ENCODE measurements at places on chromosomes 4 and X.

DNA sequence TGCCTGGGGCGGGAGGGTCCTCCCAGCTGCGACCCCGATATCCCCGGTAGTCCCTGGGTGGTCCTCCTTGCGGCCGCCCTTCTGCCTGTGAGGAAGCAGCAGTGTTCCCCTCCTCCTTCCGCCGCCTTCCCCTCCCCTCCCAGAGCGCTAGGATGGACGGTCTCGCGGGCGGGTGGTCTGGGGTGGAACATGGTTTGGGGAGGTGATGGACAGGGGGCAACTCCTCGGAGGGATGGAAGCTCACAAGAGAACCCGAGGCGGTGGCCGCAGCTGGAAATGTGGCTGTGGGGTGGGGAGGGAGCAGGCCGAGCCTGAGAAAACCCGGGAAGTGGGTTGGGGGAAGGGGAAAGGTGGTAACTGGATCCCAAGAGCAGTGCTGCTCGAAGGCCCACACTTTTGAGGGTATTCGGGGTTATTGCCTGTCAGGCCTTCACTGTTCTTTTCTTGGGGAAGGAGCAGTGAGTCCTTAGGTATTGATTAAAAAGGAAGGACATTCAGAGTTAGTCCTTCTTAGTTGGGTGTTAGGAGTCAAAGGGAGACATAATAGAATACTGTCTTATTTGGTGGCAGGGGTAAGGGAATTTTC lies 581 bp downstream of the UBE2K start:
- DNase-seq = no peak

DNA sequence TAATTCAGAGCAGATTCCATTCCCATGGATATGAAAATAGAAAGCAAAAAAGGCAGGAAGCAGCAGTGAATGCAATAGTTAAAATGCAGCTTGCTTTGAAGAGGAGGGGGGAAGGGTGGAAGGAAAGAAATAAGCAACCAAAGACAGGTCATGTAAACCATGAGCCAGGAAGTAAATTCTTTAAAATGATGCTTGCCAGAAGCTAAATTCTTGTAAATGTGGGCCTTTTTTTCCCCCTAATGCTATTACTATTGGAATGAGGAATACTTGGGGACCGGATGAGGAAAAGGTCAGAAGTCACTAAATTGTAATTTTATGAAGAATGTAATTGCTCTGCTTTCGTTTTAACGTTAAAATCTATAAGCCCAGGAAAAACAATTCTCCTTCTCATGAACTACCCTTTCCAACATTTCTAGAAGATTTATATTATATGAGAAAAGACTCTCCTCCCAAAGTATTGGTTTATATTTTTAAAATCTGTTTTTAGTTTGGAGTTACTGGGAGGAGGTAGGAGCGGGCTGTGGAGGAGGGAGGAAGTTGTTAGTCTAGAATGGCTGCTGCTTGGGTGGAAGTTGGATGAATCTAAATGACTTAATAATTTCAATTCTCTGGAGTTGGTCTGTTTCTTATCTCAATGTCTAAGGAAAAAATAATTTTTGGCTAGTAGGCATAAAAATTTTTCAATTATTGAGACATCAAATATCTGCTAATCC lies 77.6 kb upstream of the PCDH18 start:
- DNase-seq = no peak

DNA sequence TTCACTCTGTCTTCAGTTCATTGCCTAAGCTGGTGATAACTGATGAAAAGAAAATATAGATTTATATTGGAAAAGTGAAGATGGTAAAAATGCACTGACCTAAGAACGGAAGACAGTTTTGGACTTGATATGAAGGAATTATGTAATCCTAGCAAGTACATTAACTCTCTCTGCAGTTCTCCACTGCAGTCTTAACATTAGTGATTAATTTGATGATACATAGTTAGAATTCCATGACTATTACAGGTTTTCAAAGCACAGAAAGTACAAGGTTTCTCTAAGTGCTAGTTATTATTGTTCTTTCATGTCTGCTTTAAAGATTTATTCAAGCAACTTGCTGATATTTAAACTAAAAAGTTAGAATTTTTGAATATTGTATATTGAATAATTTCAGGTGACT lies 1591.7 kb upstream of the ADGRL3 start:
- DNase-seq = no peak

GRCh38 chrX:68761086-68761485 lies 67.7 kb upstream of the EFNB1 start:
- no peak for DNase-seq

GRCh38 chr4:117134386-117134785 lies 49.0 kb upstream of the TRAM1L1 start:
- DNase-seq = no peak

GRCh38 chrX:96989830-96990571 lies 106.3 kb downstream of the RPA4 start:
- no peak for DNase-seq
